ENCODE measurements at places on chromosomes 5 and 9.

GRCh38 chr5:147539053-147539452 lies 29.2 kb upstream of the DPYSL3 start:
- DNase-seq: no peak

DNA sequence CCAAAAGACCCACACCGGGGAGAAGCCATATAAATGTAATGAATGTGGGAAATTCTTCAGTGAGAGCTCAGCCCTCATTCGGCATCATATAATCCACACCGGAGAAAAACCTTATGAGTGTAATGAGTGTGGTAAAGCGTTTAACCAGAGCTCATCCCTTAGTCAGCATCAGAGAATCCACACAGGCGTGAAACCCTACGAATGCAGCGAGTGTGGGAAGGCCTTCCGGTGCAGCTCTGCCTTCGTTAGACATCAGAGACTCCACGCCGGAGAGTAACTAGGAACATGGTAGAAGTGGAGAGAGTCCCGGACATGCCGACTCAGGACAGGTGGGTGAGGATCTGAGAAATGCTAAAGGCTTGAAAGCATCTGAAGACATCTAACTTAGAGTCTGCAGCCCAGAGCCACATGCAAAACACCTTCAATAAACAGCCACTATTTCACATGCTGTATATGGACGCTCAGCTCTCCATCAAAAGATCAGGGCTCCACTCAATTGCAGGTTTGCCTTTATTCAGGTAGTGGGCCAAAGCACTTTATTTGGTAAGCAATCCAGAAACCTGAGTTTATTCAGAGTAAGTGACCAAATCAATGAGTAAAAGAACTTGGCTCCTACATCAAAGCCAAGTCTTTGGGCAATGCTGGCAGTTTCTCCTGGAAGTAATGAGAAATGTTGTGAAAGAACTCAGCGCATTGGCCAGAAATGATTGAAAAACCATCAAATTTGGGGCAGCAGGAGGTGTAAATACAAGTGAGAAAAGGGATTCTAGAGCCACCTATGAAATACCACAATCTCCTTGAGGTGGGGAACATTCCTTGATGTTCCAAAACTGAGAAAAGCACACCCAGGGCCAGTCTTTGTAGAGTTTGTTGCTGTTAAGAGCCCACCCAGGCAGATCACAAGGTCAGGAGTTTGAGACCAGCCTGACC lies 6.0 kb downstream of the RPL12 start:
- no peak for DNase-seq

GRCh38 chr9:110328763-110329162 lies 8.9 kb downstream of the TXNDC8 start:
- DNase-seq: no peak

GRCh38 chr5:76672242-76672641 lies 43.7 kb upstream of the F2R start:
- no peak for DNase-seq

GRCh38 chr5:87899208-87899661 lies 369.4 kb downstream of the TMEM161B start:
- DNase-seq: no peak

- no peak for DNase-seq
Measured at GRCh38 chr9:114981063-114981462, 50.7 kb upstream of the TNFSF8 start.

DNA sequence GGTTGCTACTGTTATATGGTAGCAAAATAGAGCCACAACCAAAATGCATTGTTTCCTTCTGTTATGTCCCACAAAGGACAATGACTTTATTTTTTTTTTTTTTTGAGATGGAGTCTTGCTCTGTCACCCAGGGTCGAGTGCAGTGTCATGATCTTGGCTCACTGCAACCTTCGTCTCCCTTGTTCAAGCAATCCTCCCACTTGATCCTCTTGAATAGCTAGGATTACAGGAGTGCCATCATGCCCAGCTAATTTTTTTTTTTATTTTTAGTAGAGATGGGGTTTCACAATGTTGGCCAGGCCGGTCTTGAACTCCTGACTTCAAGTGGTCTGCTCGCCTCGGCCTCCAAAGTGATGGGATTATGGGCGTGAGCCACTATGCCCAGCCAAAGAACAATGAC lies 527.7 kb upstream of the SGCD start:
- no peak for DNase-seq

GRCh38 chr5:179295778-179296149 lies 49.5 kb downstream of the ADAMTS2 start:
- no peak for DNase-seq

DNA sequence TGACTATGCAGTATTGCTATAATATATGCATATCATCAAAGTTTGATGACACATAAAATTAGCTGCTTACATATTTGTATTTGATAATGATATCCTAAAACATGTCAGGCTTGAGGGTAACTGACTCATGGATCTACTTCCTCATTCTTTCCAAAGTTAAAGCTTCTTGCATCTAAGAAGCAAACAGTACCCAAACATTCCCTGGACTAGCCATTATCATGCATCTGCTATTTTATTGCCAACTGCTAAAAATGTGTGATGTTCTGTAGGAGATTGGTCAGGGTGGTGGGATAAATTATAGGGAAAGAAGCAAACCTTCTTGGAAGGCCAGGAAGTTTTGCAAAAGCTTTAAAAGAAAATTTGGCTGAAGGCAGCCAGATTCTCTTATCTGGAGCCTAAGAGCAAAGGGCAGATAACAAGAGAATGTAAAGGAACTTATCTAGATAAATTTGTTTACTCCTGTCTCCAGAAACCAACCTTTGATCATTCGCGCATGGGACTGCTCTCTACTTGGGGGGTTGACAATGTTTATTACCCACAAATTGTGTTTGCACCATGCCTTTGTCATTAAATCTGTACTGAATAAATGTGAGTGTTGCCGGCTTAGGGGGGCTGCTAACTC lies 604.1 kb upstream of the TLE4 start:
- DNase-seq: no peak

GRCh38 chr5:97163360-97163764 lies 19.7 kb downstream of the RIOK2 start:
- no peak for DNase-seq

GRCh38 chr9:79151791-79152190 lies 420.0 kb upstream of the TLE4 start:
- DNase-seq: no peak

Data from stimulated activated CD8-positive, alpha-beta memory T cell treated with anti-CD3 and anti-CD28 coated beads, Interleukin-7, amount 100 ng/mL, for 1 hour (primary cell).